ENCODE measurements at places on chromosomes 4 and X. TPM values are rescaled to one million over a fixed set of nuclear protein-coding genes. Genes with fewer than 3 reads are reported as not detected.

ARR3 gene
- total RNA-seq = not detected

PRKG2 gene
- total RNA-seq = not detected

GPC3 gene
- total RNA-seq = 1.5 TPM

DNA sequence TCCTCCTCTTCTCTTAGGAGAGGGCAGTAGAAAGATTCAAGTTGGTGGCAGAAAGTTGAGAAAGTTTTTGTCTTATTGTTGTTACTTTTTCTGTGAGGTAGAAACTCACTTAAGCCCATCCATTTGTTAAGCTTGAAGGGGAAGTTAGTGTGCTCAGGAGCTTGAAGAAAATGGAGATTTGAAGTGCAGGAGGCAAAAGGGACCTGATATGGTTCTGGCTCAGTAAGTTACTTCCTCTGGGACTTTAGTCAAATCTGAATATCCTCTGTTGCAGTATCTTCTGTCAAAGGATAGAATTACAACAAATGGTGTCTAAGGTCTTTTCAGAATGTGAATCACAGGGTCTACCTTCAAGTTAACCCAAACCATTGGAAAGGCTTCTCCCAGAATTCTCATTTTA is 46.2 kb downstream of the CXCL13 start:
- peaks cover 4% of the 10 kb centered on the region for H3K36me3 ChIP-seq
- peaks cover 23% of the 10 kb centered on the region for H3K4me1 ChIP-seq
- DNase-seq = no peak
- peaks cover 16% of the 10 kb centered on the region for H3K27me3 ChIP-seq
- H3K4me3 ChIP-seq = no peak overlapping the region

DNA sequence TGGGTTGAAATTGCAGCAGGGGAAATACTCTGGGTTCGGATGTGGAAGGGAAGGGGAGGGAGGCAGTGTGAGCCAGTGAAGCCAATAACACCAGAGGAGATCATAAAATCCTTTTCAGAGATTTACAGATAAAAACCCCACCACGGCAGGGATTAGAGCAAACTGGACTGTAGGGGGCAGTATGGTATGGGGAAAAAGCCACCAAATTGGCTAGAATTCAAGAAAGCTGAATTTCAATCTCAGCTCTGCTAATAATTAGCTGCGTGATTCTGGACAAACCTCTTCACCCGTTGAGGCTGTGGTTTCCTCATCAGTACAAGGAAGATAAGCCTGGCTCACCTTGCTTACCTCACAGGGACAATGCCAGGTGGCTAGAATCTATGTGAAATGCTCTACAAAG is 108.1 kb downstream of the ATG4A start:
- no peaks in the 10 kb centered on the region for H3K27me3 ChIP-seq
- H3K36me3 ChIP-seq = no peaks in the 10 kb centered on the region
- no peak overlapping the region for H3K4me3 ChIP-seq
- H3K27ac ChIP-seq = no peak overlapping the region

- no peak overlapping the region for H3K27ac ChIP-seq
- no peaks in the 10 kb centered on the region for H3K4me1 ChIP-seq
- no peak for DNase-seq
- no peaks in the 10 kb centered on the region for H3K36me3 ChIP-seq
These were observed 347.6 kb downstream of the FAM47A start for GRCh38 chrX:33784548-33784947.

DNA sequence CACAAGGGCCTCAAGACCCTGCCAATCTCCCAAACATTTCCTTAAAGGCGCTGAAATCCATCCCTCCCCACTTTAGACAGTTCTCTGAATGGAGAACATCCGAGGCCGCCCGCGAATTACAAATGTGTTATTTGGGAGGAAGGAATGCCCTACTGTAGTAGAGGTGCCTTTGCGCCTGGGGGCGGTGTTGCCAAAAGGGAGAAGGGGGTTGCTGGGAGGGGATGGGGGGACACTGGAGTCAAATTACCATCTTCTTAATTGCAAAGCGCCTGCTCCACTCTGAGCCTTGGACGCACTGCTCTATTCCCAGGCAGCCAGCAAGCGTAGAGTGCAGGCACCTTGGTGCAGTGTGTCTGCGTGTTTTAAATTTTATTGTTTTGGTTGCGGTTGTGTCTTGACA is 2.7 kb downstream of the TMEM255A start:
- H3K4me1 ChIP-seq = peaks cover 13% of the 10 kb centered on the region
- H3K36me3 ChIP-seq = no peaks in the 10 kb centered on the region
- H3K27ac ChIP-seq = no peak overlapping the region
- peaks cover 50% of the 10 kb centered on the region for H3K27me3 ChIP-seq
- DNase-seq = no peak
- no peak overlapping the region for H3K4me3 ChIP-seq

- H3K4me3 ChIP-seq = no peak overlapping the region
- H3K27ac ChIP-seq = no peak overlapping the region
- H3K27me3 ChIP-seq = no peaks in the 10 kb centered on the region
These were observed 150.3 kb upstream of the FAM9B start for GRCh38 chrX:9184211-9184610.

DNA sequence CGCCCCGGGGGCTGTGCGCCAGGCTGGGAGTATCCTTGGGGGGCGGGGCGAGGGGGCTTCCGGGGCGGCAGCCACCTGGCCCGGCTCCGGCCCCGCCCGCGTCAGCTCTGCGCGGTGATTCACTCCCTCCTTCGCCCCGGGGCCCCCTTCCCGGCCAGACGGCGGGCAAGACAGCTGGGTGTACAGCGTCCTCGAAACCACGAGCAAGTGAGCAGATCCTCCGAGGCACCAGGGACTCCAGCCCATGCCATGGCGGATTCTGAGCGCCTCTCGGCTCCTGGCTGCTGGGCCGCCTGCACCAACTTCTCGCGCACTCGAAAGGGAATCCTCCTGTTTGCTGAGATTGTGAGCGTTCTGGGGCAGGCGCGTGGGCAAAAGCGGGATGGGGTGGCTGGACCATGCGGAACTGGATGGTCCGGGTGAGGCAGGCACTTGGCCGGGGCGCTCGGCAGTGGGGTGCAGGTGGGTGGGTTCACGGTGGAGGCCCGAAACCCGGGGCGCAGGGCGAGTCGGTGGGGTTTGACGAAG is at the start of gene PLP2:
Gene PLP2 (plus strand): TSS at position 147 of the 528 bp plus-strand sequence. CDS start 103 bp downstream, at position 250.
- peaks cover 9% of the 10 kb centered on the region for H3K36me3 ChIP-seq
- peaks cover 23% of the 10 kb centered on the region for H3K4me1 ChIP-seq
- no peaks in the 10 kb centered on the region for H3K27me3 ChIP-seq

DNA sequence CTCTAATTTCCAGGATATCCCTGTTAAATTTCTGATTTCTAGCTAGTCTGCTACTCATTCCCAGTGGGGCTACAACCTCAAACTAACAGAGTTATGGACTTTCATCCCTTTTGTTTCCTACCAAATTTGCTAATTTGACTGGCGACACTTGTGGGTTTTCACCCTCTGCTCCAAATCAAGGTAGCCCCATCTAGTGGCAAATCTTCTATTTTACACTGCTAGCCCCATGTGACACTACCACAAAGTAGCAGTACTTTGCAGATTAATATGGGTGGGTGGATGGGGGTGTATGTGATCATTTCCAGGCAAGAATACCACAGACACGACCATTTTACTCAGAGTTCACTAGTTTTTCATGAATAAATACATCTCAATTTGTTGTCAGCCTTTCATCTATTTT is 150.3 kb downstream of the MSL3 start:
- H3K36me3 ChIP-seq = no peaks in the 10 kb centered on the region
- no peak for DNase-seq
- peaks cover 3% of the 10 kb centered on the region for H3K27me3 ChIP-seq
- no peak overlapping the region for H3K27ac ChIP-seq
- no peak overlapping the region for H3K4me3 ChIP-seq

- peaks cover 7% of the 10 kb centered on the region for H3K4me1 ChIP-seq
- H3K27ac ChIP-seq = no peak overlapping the region
- H3K36me3 ChIP-seq = no peaks in the 10 kb centered on the region
- H3K4me3 ChIP-seq = no peak overlapping the region
- DNase-seq = no peak
These were observed 36.8 kb upstream of the REST start for GRCh38 chr4:56870946-56871345.

DNA sequence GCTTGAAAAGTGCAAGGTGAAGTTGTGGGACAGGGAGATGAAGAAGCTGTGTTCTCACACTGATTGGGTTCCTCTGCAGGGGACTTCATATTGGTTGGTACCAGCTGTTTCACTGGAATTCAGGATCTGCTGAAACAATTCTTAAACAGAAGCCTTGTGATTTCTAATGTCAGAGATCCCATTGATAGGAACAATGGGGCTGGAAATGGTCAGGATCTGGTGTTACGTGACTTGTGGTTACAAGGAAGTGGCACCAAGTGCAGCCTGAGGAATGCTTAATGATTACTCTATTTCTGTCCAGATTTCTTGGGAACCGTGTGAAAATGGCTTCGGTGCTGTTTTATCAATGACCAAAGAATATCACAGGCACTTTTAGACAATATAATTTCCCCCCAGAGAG is 68.1 kb downstream of the MOSPD2 start:
- H3K36me3 ChIP-seq = no peaks in the 10 kb centered on the region
- H3K4me3 ChIP-seq = no peak overlapping the region

- H3K4me3 ChIP-seq = peak overlapping the region; percentile 91
- peaks cover 9% of the 10 kb centered on the region for H3K27me3 ChIP-seq
- peaks cover 40% of the 10 kb centered on the region for H3K4me1 ChIP-seq
- no peak for DNase-seq
- H3K36me3 ChIP-seq = no peaks in the 10 kb centered on the region
These were observed 111.0 kb downstream of the DHX15 start for GRCh38 chr4:24473309-24473721.

All from chondrocyte (in vitro differentiated cells).